ENCODE measurements at places on chromosomes 3 and 15. TPM values are rescaled to one million over a fixed set of nuclear protein-coding genes. Genes with fewer than 3 reads are reported as not detected.
A peak's percentile ranks its signal among the peaks of the same experiment; 100 is the strongest.

DNA sequence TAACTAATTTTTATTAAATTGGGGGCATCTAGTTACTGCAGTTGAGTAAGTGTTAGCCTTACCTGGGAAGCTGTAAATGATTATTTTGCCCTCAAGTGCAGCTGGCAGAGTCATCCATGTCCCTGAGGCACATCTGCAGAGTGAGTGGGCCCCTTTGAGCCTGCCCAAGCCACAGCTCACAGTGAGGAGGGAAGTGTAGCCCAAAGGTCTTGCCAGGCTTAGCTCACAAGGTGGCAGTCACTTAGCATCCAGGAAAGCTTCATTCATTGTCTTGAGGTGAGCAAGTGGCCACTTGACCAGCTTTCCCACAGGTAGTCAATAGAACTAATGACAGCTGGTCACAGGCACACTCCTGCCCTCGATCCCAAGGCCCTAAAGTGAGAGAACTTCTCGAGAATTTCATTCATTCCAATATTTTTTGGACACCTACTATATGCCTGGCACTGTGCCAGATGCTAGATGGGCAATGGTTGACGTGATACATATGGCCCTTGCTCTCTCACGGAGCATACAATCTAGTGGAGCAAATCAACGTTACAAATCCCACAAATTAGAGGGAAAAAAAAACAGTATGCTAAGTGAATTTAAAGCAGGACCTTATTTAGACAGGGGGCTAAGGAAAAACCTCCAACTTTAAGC lies 163.3 kb upstream of the IL12A start:
- no peak for DNase-seq

DNA sequence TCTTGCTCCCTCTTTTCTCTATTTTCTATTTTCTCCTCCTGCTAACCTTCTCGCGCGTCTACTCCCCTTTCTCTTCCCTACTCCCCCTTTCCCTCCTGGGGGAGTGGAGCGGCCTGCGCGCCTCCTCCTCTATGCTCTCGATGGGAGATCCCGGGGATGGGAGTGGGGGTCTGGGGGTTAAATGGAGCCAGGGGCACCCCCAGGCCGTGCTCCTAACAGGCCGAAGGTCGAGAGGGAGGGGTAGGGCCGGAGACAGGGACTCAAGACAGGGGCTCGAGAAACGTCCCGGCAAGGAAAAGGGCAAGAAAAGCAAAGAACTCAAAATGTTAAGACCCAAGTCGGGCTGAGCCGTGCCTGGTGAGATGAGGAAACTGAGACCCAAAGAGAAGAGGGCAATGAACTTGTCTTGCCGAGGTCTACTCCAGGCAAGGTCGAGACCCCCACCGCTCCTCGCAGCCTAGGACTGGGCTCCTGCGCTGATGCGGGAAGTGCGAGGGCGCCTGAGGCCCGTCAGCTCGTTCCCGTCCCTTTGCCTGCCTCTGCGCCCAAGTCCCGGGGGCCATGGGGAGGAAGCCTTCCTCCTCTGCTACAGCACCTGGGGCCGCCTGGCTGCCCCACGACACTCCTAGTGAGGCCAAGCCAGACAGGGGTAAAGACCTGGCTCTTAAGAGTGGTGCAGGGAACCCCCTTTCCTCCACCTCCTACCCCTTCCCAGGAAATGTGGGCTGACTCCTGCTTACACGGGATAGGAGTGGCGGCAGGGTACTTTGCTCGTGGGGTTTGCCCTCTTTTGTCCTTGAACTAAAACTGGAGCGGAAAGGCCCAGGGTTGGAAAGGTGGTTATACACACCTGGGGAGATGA lies 770 bp upstream of the MEGF11 start:
- no peak for DNase-seq

- DNase-seq = no peak
Observed at GRCh38 chr3:58567251-58567515, 10.0 kb downstream of the FAM107A start.

GRCh38 chr15:57861034-57861638 lies 154.6 kb downstream of the POLR2M start:
- DNase-seq = peak; percentile 40

GRCh38 chr3:176631165-176631564 lies 566.1 kb downstream of the TBL1XR1 start:
- DNase-seq = no peak

DNA sequence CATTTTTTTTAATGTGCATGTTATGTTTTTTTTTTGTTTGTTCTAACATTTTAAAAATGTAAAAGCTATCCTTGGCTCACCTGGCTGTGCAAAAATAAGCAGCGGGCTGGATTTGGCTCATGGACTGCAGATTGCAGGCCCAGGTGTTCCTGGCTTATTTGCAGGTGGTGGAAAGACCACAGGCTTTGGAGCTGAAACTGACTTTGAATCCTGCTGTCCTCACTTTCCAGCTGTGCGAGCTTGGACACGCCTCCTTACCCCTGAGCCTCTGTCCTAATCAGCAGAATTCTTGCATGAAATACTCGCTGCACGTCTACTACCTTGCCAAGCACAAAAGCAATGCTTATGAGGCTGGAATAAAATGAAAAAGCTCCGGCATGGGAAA lies 188.7 kb upstream of the TPM1 start:
- no peak for DNase-seq

DNA sequence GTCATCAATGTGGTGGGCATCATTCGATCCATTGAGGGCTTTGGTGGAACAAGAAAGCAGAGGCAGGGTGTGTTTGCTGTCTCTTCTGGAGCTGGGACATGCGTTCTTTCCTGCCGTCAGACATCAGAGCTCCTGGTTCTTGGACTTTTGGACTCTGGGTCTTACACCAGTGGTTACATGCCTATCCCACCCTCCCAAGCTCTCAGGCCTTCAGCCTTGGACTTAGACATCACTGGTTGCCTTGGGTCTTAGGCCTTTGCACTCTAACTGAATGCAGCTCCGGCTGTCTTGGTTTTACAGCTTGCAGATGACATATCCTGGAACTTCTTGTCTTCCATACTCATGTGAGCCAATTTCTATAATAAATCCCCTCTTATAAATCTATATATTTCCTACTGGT lies 8.1 kb upstream of the MASP1 start:
- DNase-seq = no peak

- no peak for DNase-seq
Observed at GRCh38 chr3:31767920-31768319, 213.1 kb downstream of the OSBPL10 start.

DNA sequence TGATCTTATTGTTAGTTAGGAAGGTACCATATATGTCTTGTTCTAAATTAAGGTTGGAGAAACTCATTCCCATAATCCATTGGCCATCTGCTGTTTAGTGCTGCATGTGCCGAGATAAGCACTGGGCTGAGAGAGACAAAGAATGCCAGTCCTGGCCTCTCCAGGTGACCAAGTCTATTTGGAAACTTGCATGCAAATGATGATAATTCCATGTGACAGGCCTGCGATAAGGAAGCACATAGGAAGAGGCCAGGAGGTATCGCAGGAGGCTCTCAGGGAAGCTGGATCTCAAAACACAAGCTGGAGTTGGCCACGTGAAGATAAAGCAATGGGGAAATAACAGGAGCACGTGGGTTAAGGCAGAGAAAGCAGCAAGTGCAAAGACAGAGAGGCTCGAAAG lies 39.7 kb downstream of the MYO5C start:
- no peak for DNase-seq

- DNase-seq = no peak
Observed at GRCh38 chr3:88025001-88025552, 33.7 kb downstream of the CGGBP1 start.

GRCh38 chr3:118742760-118743159 lies 291.9 kb downstream of the IGSF11 start:
- no peak for DNase-seq

- no peak for DNase-seq
Observed at GRCh38 chr3:133703915-133704314, 42.2 kb upstream of the TOPBP1 start.

- no peak for DNase-seq
Observed at GRCh38 chr3:177754508-177754921, 557.2 kb upstream of the TBL1XR1 start.

GRCh38 chr3:37455181-37455580 lies 280.8 kb upstream of the LRRFIP2 start:
- no peak for DNase-seq

GRCh38 chr3:172260381-172260780 lies 187.9 kb downstream of the GHSR start:
- DNase-seq = no peak

- no peak for DNase-seq
Observed at GRCh38 chr3:191085091-191085490, 114.0 kb upstream of the OSTN start.

DNA sequence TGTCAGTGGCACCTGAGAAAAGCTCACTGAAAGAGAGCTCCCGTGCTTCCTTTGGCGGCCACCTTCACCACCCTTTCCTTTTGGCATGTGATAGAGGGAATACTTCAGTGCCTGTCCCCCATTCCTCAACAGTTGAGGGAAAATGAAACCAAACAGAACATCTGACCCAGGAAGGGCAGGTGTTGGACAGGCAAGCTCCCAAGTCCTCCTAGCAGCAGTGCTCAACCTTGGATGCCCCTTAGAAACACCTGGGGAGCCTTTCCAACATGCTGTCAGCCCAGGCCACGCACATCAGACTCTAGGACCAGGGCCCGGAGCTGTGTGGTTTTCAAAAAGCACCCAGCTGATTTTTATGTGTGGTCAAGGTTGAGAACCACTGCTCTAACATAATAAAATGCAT lies 22.4 kb downstream of the LDHAL6B start:
- no peak for DNase-seq

GRCh38 chr3:41424543-41425300 lies 225.4 kb downstream of the CTNNB1 start:
- DNase-seq = no peak

- DNase-seq = no peak
Observed at GRCh38 chr3:153590051-153590450, 428.0 kb downstream of the RAP2B start.

The TXNRD3 gene
- total RNA-seq = 3.5 TPM

The PIGZ gene
- total RNA-seq = 0.71 TPM

The DGKG gene
- 0.71 TPM for total RNA-seq

The FBLN2 gene
- total RNA-seq = 0.05 TPM

The CAMK2N2 gene
- 0.18 TPM for total RNA-seq

The RBP2 gene
- total RNA-seq = not detected

The CFAP92 gene
- 0.88 TPM for total RNA-seq

The ECT2 gene
- total RNA-seq = 40.6 TPM

The SLC51B gene
- total RNA-seq = not detected

The SMCO1 gene
- total RNA-seq = not detected

The FAIM gene
- total RNA-seq = 2.6 TPM

The CNTN3 gene
- total RNA-seq = not detected

The FAM81A gene
- 0.26 TPM for total RNA-seq

The ADGRG7 gene
- not detected for total RNA-seq

The LRRC34 gene
- total RNA-seq = 3.8 TPM
